ENCODE measurements at places on chromosomes 12 and 14.

GRCh38 chr14:90519262-90519920, 122.6 kb downstream of the CALM1 start:
- no peak for DNase-seq

GRCh38 chr12:74794522-74794921, 256.9 kb downstream of the ATXN7L3B start:
- no peak for DNase-seq

GRCh38 chr14:44887596-44887955, 74.2 kb downstream of the KLHL28 start:
- no peak for DNase-seq

GRCh38 chr12:10722905-10723746, at the start of gene YBX3:
TSS of gene YBX3 (minus strand) at chr12:10723323. CDS start at chr12:10723111, 212 bp downstream.
- DNase-seq, result peak; percentile 48

GRCh38 chr14:100035700-100036099, 29.5 kb upstream of the EVL start:
- DNase-seq, result no peak

Measured in CD14-positive monocyte (primary cell).